ENCODE measurements at places on chromosomes 13 and 19.
A peak's percentile ranks its signal among the peaks of the same experiment; 100 is the strongest.

DNA sequence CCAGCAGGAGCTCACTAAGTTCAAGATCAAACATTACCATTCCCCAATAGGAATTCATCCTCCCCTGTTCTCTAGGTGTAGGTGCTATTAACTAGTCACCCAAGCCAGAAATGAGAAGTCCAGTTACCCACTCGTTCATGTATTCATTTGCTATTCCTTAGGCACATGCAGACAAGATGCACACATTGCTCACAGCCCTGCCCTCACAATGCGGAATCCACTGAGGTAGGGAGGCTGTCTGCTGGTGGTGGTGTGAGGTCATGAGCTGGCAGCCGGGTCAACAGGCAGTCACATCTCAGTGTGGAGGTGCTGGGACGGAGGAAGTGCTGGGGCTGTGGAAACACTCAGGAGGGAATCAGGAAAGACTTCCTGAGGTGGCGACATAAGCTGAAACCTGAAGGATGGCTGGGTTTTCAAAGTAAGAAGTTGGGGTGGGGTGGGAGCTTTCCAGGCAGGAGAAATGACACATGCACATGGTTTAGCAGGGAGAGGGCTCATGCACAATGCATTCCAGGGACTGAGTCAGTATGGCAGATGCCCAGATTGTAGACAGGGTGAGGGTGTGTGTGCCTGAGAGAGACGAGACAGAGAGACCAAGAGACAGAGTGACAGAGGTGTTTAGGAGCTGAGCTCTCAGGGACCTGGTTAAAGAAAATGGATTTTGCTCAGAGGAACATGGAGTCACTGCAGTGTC is 117.6 kb downstream of the USP12 start:
- DNase-seq = peak; percentile 95

DNA sequence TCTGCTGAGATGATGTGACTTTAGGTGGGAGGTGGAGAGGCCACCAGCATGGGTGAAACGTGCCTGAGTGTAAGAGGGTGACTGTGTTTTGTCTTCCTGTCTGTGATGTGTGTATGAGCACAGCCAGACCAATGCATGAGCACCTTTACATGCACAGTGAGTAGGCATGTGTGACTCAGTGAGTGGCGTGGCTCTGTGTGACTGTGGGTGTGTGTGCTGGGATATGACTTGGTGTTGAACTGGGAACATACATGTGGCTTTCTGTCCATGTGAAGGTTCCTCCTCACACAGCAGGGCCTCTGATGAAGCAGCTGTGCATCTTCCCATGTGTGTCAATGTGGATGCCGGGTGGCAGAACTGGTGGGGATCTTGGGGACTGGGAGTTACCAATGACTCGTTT is 19.9 kb upstream of the LGALS13 start:
- DNase-seq = no peak

DNA sequence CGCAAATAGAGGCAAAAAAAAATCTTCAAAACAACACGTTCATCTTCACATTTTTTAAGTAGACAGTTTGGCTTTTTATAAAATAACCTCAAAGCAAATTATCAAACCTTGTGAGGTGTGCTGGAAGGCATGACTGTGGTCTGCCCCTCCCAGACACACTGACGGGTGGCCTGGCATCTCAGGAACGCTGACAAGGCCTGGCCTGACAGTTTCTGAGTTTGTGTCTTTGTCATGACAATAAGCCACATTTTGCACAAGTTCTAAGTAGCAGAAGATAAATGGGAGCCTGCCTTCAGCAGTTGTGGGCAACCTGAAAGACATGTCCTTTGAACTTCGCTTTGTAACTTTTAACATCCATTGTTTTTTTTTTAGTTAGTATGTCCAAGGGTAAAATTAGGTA is 38.5 kb downstream of the SOX21 start:
- DNase-seq = peak; percentile 18

DNA sequence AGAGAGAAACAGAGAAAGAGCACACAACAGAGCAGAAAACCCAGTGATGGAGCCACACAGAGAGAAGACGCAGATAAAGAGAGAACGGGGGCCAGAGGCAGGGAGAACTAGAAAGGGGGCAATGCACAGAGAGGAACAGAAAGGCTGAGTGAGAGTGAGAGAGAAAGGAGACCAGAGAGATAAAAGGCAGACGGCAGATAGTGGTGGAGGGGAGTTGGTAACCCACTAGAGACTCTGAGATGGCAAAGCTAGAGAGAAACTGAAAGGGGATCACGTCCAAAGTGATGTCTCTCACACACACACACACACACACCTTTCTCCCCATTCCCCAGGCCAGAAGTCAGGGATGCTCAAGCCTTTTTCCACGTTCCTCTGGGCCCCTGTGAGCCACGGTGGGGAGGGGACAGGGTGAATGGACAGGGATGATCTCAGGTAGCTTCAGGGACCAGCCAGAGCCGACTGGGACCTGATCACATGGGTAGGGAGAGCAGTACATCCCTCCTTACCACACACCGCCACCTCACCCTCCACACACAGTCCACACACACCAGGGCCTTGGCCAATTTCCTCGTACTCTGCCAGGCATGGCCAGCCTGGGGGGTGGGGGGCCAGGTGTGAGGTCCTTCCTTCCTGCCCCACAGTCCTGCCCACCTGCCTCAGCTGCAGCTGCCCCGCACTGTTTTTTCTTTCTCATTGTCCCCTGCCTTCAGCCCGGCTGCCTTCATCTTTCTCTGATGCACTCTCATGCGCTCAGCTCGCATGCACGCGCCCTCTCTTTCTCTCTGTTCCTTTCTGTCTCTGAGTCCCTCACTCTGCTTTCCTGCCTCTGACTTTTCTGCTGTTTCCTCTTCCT is 22.5 kb upstream of the POU2F2 start:
- no peak for DNase-seq

- peak; percentile 80 for DNase-seq
Observed at GRCh38 chr13:74920920-74921319, 561.0 kb downstream of the TBC1D4 start.

DNA sequence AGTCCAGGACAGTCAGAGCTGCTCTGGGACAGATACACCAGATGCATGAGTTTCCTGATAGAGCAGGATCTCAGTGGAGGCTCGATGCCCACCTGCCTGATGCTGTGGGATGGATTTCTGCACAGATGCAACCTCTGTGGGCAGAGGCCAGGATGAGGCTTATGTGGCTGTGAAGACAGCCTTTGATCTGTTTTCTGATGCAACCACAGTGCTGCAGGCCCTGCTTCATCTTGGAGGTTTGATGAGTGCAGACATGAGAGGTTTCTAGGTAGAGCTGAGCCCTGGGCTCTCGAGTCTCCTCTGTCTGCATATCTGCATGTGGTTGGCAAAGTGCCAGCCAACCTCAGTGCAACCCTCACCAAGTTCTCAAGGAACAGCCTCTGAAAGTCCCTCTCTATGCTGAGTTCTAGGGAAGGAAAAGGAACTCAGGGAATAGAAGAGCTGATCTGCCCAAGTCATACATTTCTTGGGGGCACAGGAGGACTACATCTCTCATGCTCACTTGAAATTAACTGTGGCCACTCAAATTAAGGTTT is 23.1 kb upstream of the TSHZ3 start:
- DNase-seq = no peak

DNA sequence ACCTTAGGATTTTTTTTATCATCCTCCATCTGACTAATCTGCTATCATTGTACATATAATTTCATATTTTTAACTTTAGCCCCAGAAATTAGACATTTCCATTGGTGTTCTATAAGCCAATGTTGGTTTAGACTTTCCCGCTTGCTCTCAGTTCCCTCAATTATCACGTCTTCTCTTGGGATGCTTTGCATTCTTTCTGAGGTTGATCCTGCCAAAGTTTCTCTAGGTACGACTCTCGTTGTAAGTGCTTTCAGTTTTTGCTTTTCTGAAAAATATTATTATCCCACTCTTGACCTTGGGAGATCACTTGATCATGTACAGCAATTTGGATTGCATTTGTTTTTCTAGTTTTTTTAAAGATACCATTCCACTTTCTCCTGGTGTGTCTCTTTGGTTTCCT is 270.2 kb downstream of the IRS2 start:
- no peak for DNase-seq

- peak; percentile 51 for DNase-seq
Observed at GRCh38 chr19:6491802-6492592, 10.1 kb downstream of the TUBB4A start.

DNA sequence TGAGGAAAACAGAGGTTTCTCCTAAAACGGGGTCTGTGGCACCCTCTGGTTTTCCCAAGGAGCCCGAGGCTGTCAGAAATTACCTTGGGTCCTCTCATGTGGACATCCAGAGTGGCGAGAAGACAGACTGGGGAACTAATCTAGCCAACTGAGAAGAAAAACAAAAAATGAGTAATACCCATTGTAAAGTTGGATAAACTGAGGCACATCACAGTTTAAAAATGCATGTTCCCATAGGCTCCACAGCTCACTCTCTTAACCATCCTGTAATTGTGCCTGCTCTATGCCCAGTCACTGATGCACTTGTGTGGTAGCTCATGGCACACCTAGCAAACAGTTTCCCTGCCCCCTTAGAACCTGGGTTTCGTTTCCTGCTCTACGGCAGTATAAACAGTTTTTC is 15.2 kb upstream of the UPF3A start:
- no peak for DNase-seq

- no peak for DNase-seq
Observed at GRCh38 chr13:105165449-105166125, 1369.9 kb downstream of the EFNB2 start.

DNA sequence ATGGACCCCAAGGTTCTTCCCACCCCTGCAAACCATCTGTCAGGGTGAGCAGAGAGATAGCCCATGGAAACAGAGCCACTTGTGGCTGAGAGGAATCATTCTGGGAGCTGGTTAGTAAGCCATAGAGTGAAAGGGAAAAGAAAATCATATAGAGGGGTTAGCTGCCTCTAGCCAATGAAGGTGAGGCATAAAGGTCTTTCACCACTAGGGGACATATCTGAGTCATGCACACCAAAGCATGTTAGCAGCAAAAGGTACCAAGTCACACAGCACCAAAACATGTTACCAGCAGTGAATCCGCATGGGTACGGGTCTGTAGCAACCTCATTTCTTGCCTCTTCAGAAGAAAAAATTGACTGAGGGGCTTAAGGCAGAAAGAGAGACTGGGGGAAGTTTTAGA is 76.7 kb upstream of the ZNF43 start:
- no peak for DNase-seq

DNA sequence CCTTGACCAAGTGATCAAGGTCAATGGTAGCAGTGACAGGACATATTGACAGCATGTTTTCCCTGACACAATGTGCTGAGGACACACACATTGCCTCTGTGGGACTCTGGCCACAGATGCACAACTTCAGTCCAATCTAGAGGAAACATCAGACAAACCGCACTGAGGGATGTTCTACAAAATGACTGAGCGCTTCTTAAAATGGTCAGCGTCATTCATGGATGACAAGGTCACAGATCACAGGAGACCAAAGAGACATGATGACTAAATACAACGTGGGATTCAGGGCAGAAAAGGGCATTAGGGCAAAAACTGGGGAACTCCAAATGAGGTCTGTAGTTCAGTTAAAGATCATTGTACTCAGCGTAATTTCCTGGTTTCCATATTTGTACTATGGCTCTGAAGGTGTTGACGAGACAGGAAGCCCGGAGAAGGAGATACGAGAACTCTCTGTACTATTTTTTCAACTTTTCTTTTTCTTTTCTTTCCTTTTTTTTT is 20.6 kb downstream of the PBX4 start:
- DNase-seq = no peak

GRCh38 chr13:104831831-104832230 is 1703.6 kb downstream of the EFNB2 start:
- no peak for DNase-seq

DNA sequence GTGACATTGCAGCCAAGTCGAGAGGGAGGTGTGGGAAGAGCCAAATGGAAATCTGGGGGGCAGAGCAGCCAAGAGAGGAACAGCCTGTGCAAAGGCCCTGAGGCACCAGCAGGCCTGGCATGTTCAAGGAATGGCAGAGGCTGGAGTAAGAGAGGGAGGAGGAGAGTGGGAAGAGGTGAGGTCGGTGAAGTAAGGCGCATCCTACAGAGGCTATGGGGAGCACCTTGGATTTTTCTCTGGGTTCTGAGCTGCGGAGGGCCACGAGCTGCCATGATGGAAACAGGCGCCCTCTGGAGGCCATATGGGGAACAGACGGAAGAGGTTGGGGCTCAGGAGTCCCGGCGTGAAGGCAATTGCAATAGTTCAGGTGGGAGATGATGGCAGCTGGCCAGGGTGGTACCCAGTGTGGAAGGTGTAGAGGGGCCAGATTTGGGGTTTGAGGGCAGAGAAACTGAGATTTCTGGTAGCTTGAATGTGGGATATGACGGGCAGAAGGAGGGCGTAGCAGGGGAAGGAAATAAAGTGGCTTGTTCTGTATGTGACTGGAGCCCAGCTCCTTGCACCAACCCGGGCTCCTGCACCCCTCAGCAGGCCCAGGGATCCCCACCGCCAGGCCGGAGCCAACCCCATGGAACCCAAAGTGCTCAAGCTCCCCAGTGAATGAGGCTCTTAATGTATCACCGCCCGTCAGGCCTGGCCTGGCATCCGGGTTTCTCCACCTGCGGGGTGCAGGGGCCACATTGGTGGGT is 20.5 kb upstream of the STRN4 start:
- no peak for DNase-seq

GRCh38 chr13:77751513-77752456 is 54.3 kb downstream of the SLAIN1 start:
- DNase-seq = peak; percentile 24

- DNase-seq = peak; percentile 11
Observed at GRCh38 chr13:52599848-52600603, 42.2 kb upstream of the HNRNPA1L2 start.

DNA sequence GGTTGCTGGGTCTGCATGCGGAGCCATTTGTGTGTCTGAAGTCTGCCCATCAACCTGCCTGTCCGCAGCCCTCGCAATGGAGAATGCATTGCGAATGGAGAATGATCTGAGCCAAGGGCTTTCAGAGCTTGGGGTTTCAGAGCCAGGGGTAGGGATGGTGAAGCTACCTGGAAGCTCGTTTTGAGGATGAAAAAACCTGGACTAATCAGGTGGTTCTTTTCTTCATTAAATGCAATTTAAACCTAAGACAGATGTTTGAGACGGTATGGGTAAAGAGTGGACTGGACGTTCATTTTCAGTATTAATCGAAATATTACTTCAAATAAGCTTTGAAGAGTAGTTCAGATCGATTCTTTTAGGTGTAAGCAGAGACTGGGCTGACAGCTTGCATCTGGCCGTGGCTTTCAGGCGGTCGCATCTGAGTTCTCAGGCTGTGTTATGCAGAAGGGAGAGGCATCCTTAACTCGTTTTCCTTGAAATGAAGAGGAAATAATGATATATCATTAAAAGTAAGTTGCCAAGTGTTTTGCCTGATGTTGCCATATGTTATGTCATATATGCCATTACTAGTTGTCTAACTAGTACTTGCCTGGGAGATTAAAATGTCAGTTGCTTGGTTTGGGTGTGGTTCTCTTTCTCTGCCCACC is 801 bp downstream of the MCF2L start:
- no peak for DNase-seq

- no peak for DNase-seq
Observed at GRCh38 chr13:72253754-72254153, 386.8 kb upstream of the DACH1 start.

DNA sequence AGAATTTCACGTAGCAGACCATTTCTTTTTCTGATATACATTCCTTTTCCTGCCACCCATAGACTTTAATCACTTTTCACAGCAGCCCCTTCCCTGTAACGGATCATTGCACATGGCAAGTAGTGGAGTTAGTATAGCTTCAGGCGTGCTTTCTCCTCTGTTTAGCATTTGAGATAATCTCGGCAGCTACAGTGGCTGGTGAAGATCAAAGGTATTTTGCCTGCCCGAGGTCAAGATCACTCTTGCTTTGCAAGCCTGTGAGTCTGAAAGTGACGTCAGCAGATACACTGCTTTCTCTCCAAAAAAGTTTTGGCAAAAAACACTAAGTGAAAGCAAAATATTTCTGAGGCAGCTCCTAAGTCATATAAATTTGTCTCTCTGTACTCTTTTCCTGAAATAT is 260.0 kb downstream of the NDFIP2 start:
- peak; percentile 32 for DNase-seq
